SK-N-MC (cell line): ENCODE measurements at places on chromosomes 12 and 14.

- no peak for DNase-seq
These were observed 78.9 kb downstream of the EMP1 start for GRCh38 chr12:13275241-13276085.

DNA sequence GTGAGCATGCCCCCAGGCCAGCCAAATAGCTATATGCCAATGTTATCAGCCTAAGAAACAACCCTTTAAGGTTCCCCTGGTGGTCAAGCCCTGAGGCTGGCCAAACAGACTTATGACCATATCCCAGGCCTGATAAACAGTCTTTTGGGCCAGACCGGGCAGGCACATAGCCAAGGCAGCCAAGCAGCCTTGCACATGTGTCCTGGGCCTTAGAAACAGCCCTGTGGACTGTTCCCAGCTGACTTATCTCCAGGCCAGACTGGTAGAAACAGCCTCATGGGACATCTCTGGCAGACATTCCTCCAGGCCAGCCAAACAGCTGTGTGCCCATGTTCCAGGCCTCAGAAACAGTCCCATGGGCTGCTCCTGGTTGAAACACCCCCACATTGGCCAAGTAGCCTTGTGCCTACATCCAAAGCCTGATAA, 295.0 kb upstream of the MGAT4C start:
- no peak for DNase-seq

GRCh38 chr14:90388982-90389381, 7.8 kb upstream of the CALM1 start:
- DNase-seq: no peak

GRCh38 chr14:90023176-90023896, 38.5 kb upstream of the KCNK13 start:
- DNase-seq: no peak

DNA sequence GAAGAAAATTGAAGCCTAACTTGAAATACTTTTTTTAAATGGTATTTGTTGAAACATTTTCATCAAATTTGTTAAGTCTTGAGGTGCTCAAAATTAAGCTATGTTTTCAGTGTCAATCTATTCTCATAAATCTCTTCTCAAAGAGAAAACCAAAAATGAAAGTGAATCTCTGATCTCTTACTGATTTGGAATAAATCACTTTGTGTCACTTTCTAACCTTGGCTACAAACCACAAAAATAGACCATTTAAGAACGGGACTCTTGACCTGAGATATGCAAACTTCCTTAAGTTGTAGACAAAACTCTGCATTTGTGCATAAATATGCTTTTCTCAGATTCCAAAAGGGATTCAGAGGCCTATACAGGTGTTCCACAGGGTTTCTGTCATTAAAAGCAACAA, 192.9 kb downstream of the SEC23A start:
- DNase-seq: no peak

DNA sequence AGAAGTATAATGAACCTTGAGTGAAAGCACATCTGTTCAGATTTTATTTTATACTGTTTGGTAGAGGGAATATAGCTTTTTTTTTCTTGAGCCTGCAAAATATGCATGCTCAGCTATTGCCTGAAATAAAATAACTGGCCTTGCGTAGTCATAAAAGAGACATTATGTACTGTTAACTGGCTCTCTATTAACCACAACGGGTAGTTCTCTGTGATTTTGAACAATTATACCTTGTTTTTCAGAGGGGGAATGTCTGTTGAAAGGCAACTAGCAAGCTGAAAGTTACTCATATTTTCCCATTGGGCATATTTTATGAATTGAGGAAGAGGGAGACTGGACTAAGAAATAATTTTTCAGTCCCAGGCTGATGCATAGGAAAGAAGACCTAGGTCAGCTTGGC, 62.6 kb downstream of the FIGNL2 start:
- DNase-seq: no peak

DNA sequence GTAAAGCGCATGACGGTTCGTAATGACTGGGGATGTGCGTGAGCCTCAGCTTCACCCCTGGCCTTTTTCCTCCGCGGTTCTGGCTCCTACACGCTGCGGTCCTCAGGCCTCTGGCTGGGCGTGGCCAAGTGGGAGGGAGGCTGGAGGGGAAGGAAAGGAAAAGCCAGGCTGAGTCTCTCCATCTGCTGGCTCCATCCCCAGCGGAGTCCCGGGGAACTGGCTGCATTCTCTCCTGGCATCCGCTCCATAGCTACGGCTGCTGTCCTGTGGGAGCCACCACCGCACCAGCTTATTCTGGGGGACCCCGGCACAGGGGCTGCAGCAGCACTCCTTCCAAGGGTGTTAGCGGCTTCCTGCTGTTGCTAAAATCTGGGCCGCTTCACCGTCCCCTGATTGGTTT, 68.2 kb upstream of the SLC24A4 start:
- DNase-seq: no peak
